ENCODE measurements at places on chromosomes 2 and 18.

DNA sequence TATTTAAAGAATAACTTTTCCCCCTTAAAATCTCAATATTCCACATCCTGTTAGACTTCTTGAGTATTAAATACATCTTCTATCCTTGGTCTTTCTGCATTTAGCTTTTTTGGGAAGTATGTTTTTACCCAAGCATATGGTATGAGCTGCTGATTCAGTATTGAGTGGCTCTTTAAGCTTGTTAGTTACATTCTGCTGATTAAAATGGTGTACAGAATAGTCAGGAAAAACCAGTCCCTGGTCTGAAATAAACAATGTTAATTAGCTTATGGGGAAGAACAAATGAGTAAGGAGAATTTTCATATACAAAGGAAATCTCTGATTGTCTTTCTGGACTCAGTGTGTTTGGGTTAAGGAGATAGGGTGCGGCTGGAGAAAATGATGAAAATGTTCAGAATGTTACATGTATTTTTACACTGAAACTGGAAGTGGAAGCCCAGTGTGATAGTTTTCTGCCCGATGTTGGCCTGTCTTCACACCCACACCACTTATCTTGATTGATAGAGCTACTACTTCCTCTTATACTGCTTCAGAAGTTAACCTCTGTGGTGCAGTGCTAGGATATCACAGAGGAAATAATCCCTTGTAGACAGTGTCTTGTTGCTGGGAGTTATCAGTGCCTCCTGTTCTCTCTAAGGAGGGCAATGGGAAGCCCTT, 84.0 kb downstream of the MSH2 start:
- no peak for DNase-seq

DNA sequence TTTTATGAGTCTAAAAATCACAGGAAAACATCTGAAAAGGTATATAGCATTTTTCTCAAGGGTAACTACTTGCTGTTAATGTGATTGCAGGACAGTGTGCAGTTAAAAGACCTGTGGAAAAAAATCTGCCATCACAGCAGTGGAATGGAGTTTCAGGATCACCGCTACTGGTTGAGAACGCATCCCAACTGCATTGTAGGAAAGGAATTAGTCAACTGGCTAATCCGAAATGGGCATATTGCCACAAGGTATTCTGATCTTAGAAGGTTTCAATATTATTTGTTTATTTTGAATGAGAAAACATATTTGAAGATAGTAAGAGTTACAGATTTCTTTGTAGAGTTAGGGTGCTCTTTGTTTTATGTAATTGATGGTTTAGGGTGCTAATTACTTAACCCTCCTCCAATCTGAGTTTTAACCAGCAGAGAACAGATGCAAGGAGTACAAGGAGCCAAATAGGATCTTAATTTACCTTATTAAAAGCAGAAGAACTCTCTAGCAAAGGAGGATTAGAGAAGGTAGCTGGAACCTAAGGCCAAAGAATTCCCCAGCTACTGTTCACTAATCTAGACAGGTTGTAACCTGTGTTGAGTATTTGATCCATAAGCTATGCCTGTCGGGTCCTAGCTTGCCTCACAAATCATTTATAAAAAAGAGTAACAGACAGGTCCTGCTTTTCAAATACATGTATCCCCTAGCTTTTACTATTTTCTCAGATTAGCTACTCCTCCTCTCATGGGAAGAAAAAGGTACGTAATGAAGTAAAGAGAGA, 35.0 kb downstream of the PIKFYVE start:
- DNase-seq: no peak

- DNase-seq: no peak
These were observed 11.5 kb downstream of the GAL3ST2 start for GRCh38 chr2:241788135-241788534.

DNA sequence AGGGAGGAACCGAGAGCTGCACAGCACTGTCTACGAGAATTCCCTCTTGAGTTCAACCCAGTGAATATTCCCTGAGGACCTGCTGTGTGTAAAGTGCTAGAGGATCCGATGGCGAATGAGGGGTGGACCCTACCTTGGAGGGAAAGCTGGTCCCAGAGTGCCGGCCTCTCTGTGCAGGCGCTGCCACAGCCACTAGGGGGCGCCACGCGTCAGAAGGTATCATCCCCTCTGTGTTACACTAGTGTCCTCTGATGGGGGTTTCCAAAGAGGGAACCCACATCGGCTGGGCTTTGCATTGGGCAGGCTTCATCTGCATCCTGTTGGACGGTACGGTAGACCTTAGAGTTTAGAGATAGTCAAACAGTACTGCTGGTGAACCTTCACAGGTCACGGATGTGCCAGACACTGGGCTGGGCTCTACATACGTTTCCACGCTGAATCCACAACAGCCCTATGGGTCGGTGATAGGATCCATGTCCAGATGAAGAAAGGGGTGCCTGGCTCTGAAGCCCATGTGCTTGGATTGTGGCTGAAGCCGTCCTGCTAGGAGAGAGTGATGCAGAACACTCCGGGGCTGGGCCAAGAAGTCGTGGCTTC, 39.0 kb downstream of the COA5 start:
- peak; percentile 51 for DNase-seq

GRCh38 chr2:233079953-233080835, 20.1 kb downstream of the INPP5D start:
- DNase-seq: no peak

GRCh38 chr2:68762665-68763064, 28.1 kb downstream of the ARHGAP25 start:
- DNase-seq: peak; percentile 8

GRCh38 chr18:44909191-44909719, 228.6 kb downstream of the SETBP1 start:
- no peak for DNase-seq

DNA sequence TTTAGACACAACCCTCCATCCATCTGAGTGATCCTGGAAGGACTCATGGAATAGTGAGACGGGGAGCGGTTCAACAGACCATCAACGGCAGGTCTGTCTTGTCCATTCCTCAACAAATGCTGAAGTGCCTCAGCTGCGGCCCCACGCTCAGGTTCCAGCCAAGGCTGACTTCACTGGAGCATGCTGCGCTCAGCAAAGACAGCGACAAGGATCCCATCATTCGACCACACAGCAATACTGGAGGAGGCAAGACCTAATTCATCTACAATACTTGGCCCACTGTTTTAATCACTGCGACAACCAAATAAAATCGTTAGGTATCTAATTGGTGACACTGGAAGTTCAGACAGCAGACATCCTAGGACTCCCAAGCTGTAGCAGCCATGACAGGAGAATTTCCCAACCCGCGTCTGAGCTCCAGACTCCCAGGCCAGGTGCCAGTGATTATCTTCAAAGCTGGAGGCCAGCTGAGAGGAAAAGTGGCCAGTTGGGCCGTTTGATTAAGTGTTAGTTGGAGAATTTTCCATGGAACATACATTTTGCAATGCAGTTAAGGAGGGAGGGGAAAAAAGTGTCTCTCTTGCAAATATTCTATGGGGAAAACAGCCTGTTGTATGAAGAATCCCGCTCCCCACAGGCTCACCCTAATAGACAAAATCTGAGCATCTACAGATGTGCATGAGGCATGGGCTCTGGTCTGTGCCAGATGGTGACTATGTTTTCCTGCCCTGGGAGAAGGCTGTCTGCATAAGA, 92.5 kb upstream of the SLC35G4 start:
- no peak for DNase-seq

DNA sequence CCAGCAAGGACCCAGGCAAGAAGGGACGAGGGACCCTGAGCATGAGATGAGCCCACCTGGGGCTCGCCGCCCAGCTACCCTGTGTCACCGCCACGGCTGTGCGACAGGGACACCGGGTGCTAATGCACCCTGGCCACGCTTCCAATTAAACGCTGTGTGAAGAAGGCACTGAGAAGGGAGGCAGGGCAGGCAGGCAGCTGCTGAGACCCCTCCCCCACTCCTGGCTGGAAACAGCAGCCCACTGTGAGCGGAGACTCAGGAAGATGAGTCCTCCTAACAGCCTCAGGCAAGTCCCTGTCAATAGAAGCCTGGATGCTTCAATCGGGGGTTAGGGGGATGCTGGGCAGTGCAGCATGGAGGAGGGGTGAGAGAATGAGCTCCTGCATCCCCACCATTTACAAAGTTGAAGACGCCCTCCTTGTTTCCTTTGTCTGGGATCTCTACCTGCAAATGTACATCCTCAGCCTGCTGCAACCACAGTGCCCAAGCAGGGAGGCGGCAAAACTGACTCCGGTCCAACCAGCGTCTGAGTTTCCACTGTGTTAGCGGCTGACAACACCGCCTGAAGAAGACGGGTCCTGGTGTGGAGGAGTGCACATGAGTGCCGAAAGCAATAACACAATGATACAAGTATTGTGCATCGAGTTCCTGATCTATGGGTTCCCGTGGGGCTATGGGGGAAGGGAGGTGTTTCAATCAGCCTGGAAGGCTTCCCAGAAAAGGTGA, 12.8 kb downstream of the TMEM163 start:
- DNase-seq: peak; percentile 10

DNA sequence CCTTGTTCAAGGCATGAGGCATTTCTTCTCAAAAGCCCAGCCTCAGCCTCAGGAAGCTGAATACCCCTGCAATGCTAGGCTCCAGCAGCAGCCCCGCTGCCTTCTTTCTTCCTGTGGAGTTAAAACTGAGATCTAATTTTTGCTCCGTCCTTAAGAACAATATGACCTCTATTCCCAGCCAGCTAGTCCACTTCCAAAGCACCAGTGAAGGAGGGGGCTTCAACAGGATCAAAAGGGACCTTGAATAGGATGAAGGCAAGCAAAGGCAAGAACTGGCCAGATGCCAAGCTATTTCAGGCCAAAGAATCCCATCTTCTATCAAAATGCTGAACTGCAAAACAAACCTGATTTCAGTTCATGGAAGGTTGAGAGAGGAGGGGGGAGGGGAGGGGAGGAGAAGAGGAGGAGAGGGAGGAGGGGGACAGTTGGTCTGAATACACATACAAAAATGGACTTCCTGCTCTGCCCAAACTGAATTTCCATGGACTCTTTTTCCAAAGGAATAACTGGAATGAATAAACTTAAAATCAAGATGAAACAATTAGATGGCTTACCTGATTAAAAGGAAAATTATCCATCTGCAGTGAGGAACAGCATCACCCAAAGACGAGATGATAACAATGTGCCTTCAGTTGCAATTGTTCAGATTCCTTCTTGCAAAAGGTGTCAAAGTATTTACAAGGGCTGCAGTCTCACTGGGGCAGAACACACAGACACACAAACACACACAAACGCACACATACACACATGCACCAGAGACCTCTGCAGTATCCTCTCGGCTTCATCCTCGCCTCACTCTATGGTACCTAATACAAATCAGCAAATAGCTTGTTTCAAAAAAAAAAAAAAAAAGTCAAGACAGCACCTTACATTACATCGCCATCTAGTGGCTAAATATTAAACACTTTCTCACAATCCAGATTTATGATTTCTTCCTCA, at the start of gene SCN1A:
TSS of gene SCN1A (minus strand) at position 804 of the 939 bp plus-strand sequence. CDS start 54,399 bp downstream, outside the sequence.
- peak; percentile 73 for DNase-seq

GRCh38 chr2:9299161-9300100, 92.8 kb downstream of the ASAP2 start:
- no peak for DNase-seq

- DNase-seq: no peak
These were observed 23.2 kb upstream of the ACVR1 start for GRCh38 chr2:157899125-157899839.

DNA sequence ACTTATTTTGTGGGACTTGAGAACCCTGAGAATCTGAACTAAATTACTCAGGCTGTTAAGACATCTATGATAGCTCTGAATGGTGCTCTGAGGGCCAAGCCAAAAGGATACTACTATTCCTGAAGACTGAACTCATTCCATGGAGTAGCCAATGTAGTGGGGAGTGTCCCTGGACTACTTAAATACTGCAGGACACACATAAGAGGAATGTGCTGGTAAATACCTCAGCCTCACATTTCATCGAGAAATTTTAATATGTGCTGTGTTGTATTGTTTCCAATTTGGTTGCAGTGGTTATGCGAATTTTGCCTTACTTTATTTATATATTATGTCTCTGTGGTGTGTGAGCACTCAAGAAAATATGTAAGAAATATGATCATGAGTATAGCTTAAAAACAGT, 264.4 kb upstream of the FIGN start:
- DNase-seq: peak; percentile 38

GRCh38 chr2:155905657-155906056, 426.9 kb downstream of the NR4A2 start:
- no peak for DNase-seq

DNA sequence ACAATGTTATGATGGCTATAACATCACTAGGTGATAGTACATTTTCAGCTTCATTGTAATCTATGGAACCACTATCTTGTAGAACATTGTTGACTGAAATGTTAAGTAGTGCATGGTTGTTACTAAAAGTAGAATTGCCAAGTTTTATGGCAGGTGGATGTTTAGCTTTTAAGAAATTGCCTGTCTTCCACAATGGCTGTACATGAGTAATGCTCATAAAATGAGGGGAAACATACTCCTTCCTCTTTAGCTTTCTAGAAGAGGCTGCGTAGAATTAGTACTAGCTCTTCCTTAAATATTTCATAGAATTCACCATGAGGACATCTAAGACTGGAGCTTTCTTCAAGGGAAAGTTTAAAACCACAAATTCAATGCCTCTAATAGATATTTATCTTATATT, 161.0 kb downstream of the TPGS2 start:
- DNase-seq: peak; percentile 30

DNA sequence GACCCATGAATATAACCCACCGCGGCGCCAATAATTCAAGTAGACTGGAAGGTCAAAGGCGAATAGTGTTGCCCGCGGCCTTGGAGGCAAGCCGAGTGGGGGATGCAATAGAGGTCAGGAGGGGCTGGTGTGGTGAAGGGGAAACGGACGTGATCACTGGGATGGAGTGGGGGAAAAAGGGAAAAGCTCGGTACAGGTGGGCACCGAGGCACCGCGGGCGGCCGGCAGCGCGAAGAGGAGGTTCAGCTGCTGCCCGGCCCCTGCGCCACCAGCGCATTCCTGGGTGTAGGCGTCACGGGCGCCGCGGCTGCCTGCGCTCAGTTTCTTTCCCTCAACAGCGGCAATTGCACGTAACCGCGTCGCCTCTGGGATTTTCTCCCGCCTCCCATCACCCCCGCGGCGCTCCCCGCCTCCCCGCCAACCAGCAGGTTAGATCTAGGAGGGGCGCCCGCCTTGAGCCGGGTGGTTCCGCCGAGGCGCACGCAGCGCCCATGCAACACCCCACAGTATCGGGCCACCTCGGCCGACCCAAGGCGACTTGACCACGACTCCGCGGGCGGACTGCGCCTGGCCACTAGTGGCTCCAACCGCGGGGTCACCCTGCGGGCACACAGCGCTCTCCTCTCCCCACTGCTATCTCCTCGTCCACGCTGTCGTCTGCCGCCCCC, 1.5 kb downstream of the RND3 start:
- DNase-seq: peak; percentile 88

DNA sequence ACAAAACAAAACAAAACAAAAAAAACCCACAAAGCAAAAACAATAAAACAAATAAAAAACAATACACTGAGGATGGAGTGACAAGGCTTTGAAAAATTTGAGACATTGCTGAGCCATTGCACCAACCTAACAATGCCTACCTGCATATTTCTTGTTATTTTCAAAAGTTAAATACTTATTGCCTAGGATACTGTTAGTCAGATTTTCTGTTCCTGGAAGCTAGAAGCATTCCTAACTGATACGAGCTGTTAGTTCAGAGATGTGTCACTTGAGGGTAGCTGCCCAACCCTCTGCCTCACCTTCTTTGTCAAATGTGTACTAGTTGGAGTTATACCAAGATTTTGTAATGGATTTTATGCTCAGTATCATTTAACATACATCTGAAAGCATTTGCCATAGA, 187.2 kb downstream of the TXNL1 start:
- DNase-seq: no peak

- no peak for DNase-seq
These were observed 124.7 kb downstream of the ICOS start for GRCh38 chr2:204061241-204061640.
